ENCODE measurements at places on chromosomes 7 and 10.

- DNase-seq = no peak
Measured at GRCh38 chr7:80611779-80612178, 26.7 kb upstream of the CD36 start.

DNA sequence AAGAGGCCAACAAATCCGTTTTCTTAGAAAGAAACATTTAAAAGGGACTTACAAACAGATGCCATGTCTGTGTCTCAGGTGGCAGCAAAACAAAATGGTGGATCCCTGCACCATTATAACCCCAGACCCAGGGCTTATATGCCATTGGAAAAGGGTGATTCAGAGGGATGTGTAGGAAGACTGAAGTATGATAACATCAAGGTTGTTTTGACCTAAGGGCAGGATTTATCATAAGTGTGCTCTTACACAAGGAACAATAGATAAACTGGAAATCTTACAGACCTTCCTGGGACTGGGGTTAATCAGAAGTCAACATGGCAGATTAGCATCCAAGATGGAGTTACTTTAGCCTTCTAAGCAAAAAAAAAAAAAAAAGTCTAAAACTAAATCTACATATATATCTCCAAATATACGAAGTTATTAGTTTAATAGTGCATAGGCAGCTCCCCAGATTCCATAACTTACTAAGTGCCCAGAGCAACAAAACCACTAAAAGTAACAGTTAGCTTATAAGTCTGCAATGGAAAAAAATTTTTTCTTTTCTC, 34.3 kb upstream of the WNT16 start:
- no peak for DNase-seq

GRCh38 chr10:95445837-95446486, 115.2 kb downstream of the SORBS1 start:
- peak; percentile 16 for DNase-seq

DNA sequence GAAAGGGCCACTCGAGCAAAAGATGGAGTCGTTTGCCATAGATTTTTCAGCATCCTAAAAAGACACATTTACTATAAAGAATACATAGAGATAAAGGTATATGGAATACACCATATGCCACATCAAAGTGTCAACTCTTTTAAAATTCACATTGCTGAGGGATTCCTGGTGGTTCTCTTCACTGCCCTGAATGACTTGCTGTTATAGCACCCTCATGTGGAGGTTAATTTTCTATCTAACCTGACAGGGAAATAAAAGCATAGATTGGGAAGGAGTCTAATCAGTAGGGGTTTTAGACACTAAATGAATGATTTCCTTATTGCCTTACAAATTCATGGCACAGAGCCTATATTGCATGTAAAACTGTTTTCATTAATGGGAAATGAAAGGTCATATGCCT, 25.9 kb downstream of the DNAH11 start:
- DNase-seq = no peak

- DNase-seq = no peak
Measured at GRCh38 chr10:12353399-12354242, 4.3 kb downstream of the CAMK1D start.

DNA sequence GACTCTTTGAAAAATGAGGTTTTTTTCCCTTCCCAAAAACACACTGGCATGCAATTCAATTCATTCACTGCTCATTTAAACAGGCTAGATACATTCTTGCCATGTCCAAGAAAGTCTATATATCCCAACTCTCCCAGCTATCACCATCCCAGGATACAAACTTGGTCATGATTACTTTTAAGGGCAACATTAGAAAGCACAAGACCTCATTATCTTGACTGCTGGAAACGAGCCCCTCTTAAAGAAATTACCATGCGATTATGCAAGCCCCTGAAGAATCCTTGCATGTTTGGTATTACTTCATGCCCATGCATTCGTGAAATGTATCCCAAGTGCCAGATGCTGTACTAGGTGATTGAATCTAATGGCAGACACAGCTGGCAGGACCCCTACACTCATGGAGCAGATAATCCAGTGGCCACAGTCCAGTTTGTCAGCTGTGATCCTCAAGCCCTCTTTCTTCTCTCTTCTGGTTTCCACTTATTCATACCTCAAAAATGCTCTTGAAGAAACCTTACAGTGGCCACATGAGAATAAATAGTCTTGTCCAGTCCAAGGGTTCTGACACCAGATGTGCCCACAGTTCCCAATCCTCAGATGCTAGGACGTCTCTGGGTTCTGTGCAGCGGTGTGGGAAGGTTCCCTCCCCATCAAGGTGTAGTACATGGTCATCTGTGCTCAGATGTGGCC, 103.7 kb upstream of the HABP2 start:
- no peak for DNase-seq

GRCh38 chr7:127962589-127963361, 68.5 kb downstream of the LRRC4 start:
- no peak for DNase-seq

DNA sequence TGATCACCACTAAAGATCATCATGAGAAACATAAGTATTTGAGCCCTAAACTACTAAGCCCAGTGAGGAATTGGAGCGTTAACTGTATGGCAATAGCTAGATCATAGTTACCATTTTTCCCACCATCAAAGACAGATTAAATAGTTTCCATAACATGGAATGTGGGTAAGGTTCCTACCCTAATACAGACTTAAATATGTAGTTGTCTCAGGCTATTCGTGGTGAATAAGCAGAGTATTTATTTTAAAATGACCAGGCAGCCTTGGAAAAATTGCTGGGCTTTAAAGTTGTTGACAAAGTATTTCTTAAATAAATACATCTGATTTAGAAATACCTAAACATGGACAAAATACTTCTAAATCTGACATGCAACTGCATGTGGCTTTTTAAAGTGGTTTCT, 106.8 kb downstream of the NT5C2 start:
- DNase-seq = no peak

- no peak for DNase-seq
Measured at GRCh38 chr10:119414081-119414611, 128.4 kb downstream of the RGS10 start.

DNA sequence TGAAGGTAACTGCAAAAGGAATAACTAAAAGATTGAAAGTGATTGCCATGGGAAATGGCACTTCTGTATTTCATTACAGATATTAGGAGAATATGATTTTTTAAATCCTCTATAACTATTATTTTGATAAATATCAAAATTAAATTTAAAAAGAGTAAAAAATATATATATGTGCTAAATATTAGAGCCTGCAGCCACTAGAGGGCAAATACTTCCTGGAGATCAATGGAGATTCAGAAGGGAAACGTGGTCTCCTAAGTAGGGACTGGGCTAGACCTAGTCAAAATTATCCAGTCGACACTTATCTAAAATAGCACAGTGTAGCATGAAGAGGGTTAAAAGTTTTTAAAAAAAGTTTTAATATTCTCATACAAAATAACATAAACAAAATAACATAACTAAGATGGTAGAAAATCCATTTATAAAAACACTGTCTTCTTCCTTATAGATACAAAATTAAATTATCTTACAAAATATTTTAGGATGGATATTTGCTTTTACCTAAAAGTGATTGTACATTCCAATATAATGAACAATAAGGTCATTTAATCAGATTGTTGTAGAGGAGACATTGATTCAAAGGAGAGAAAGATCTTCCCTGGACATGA, 434.3 kb downstream of the MDFIC start:
- DNase-seq = no peak

Data from stimulated activated CD4-positive, alpha-beta T cell treated with anti-CD3 and anti-CD28 coated beads, Interleukin-2, amount 100 ng/mL, for 48 hours (primary cell).